WTC11 (cell line): ENCODE measurements at places on chromosomes 12 and 14. TPM values are rescaled to one million over a fixed set of nuclear protein-coding genes. Genes with fewer than 3 reads are reported as not detected.

The TCL1B gene
- total RNA-seq = 5.7 to 7.2 TPM (median 7.0 TPM) in 3 replicates

The SLC6A12 gene
- total RNA-seq = 0.39 to 0.79 TPM (median 0.76 TPM) in 3 replicates

DNA sequence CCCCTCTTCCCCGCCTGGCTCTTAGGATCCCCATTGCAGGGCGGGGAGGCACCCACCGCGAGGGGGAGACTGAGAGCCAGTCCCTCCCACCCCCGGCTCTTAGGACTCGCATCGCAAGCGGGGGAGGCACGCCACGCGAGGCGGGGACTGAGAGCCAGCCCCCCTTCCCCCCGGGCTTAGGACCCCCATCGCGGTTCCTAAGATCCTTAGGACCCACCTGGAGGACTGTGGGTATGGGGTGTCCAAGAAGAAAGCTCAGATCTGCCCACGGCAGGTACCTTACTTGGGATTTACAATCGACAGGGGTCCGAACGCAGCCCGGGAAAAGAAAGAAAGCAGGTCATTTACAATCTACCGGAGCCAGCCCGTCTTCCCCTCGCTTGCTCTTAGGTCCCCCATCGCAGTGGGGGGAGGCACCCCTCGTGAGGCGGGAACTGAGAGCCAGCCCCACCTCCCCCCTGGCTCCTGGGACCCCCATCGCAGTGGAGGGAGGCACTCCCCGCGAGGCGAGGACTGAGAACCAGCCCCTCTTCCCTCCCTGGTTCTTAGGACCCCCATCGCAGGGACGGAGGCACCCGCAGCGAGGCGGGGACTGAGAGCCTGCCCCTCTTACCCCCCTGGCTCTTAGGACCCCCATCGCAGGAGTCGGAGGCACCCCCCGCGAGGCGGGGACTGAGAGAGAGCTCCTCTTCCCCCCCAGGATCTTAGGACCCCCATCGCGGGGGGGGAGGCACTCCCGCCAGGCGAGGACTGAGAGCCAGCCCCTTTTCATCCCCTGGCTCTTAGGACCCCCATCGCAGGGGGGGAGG is 43.7 kb downstream of the DDX11 start:
- DNase-seq = peak; percentile 55

DNA sequence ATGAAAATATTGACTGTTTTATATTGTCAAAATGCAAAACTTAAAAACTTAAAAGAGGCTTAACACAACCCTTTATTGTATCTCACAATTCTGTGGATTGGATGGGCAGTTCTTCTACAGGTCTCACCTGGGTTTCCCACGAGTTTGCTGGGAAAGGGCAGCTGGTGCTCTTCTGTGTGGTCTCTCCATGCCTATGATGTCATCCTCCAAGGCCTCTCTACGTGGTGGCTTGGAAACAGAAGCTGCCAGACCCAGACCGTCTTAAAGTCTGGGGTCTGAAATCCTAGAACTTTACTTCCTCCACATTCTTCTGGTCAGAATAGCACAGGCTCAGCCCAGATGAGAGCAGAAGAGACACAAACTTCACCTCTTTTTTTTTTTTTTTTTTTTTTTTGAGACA is 36.5 kb upstream of the KICS2 start:
- DNase-seq = no peak

- DNase-seq = no peak
These were observed 60.9 kb upstream of the TMTC1 start for GRCh38 chr12:29844667-29845066.
